ENCODE measurements at places on chromosomes 2 and 18.

GRCh38 chr2:241948901-241949735 lies 79.6 kb downstream of the RTP5 start:
- DNase-seq: no peak

GRCh38 chr2:21981127-21981526 lies 857.4 kb downstream of the TDRD15 start:
- DNase-seq: peak; percentile 12

- DNase-seq: no peak
Measured at GRCh38 chr2:3377279-3377611, 373 bp downstream of the EIPR1 start.

DNA sequence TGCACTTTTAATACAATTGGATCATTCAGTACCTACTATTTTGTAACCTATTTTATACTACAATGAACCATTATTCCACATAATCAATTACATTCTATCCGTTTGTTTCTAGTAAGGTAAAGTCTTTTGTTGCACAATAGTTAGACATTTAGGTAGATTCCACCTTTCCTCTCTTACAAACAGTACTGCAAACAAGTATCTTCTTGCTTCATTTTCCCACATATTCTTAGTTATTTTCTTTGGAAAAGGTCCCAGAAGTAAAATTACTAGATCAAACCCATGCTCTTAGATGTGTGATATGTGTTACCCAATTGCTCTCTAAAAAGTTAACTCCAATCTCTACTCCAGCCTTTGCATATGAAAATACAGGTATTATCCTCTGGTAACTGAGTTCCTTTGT lies 49.6 kb downstream of the SPIRE1 start:
- peak; percentile 34 for DNase-seq

GRCh38 chr2:12050396-12050795 lies 304.0 kb downstream of the LPIN1 start:
- DNase-seq: no peak

GRCh38 chr2:217332866-217333265 lies 473.0 kb upstream of the TNP1 start:
- DNase-seq: no peak

DNA sequence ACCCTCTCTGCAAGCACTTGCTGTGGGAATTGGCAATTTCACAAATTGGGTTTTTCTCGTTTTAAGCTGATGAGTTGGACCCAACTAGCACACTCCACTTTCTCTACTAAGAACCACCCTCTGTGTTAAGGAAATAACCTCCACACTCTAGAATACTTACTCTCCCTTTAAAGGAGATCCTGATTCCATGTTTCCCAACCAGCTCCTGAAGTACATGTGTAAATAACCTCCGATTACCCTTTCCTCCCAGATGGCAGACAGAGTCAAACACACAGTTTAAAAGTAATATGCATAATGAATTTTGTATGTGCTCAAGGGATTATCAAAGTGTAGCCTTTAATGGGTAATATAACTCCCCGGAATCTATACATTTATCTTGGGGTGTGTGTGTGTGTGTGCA lies 171.3 kb upstream of the OSR1 start:
- no peak for DNase-seq

DNA sequence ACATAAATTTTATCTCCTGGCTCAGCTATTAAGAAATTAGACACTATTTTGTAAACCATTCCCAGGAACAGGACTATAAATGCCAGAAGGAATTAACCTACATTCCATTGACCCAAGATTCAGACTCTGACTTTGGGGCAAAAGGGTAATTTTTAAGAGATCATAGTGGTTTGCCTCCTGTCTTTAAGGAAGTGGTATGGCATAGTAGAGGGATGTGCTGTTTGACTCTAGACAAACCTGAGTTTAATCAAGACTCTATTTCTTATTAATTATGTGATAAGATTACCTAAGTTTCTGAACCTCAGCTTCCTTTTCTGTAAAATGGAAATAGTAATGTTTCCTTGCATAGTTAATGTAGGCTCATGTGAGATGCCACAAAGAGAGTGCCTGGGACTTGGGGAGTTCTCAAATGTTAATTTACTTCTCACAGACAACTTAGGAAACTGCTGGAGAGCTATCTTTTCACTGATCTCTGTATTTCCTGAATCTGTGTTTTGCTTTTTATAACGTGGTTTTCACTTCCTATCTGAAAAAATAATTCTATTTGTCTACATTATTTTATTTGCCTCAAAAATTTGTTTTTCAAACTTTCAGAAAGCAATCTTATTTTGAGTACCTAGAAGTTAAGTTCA lies 11.9 kb upstream of the SLC40A1 start:
- DNase-seq: no peak

DNA sequence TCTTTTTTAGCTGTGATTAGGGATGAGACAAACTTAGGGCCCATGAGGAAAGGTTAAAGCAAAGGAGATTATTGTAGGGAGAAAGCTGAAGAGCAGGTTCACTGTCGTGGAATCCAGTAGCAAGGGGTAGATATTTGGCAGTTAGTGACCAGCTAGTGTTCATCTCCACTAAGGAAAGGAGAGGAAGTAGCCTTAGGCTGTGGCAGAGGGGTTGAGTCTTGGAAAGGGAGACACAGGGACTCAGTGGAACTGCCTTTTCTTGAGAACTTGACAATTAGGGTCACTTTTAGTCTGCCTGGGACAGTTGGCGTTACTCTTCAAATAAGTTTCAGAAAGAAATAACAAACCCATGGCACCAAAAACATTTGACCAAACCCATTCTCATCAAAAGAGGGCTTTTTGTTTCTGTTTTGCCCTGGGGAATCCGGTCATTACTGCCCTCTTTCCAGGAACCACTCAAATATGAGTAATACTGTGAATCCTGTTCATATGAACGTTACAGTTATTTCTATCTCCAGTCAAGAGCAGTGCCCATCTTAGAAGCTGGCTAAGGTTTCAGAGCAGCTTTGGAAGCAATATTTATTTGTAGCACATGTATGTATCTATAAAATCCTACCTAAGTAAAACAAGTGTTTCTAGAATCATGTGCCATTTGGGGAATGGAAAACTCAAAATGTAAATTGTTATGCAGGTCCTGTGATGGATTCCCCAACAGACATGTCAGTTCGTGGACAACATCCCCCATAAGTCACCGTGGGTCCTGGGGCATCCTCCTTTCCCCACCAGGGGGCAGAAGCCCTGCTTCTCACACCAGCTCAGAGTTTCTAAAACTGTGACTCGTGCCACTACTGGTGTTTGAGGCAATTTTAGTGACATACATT lies 77.3 kb upstream of the PHLPP1 start:
- no peak for DNase-seq

- peak; percentile 62 for DNase-seq
Measured at GRCh38 chr2:152452256-152452973, 117.4 kb downstream of the FMNL2 start.
